Activated CD4-positive, alpha-beta T cell treated with anti-CD3 and anti-CD28 coated beads for 36 hours (primary cell): ENCODE measurements at places on chromosomes 6 and 20.

DNA sequence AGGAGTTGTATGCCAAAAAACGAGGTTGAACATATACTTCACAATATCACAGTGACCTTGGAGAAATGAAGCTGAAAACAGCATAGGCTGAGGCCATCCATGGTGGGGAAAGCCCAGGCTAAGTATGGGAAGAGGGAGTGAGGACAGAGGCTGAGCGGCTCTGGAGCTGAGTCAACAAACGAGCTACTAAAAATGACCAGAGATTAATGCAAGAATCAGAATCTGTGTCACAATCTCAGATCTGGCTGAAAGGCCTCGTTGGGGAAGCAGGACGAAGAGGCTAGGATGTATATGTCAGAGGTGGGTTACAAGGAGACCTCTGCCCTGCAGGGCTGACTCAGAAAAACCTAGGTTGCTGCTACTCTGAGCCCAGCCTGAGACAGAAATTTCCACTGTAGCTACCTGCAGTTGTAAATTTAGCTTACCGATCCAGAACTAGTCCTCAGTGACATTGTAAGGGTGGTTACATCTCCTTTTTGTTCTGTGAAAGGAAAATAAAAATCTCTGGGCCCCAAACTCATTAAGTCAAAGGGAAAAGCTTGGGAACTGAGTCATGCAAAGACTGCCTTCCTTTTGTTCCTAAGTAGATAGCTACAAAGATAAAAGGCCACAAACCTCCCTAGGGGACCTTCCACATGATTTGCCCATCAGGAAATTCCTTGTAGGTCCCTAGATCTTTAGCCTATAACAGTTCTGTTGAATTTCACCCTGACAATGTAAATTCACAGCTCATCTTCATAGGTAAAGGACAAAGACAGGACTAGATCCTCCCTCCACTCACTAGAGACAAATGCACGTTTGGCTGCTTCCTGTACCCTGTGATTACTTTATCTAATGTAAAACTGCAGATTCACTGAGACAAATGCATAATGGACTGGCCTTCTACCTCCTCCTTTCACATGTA, 8.5 kb upstream of the TUBB2A start:
- no peak for DNase-seq

DNA sequence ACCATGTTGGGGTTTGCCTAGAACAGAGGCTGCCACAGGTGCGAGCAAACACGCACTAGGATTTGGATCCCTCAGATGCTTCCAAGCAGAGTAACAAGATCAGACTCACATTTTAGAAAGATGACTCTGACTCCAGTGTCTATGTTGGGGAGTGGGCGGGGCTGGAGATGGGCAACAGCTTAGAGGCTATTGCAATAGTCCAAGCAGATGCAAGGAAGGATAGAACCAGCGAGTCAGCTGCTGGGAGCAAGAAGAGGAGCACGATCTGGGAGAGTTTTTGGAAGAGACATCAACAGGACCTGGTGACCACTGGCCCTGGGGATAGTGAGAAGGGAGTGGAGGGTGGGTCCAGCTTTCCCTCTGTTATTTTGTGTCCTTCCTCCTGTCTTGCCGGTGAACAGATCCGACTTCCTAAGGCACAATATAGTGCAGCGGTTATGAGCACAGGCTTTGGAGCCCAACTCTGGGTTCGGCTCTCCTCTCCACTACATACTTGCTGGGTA, 52.7 kb downstream of the FGD2 start:
- DNase-seq: no peak

DNA sequence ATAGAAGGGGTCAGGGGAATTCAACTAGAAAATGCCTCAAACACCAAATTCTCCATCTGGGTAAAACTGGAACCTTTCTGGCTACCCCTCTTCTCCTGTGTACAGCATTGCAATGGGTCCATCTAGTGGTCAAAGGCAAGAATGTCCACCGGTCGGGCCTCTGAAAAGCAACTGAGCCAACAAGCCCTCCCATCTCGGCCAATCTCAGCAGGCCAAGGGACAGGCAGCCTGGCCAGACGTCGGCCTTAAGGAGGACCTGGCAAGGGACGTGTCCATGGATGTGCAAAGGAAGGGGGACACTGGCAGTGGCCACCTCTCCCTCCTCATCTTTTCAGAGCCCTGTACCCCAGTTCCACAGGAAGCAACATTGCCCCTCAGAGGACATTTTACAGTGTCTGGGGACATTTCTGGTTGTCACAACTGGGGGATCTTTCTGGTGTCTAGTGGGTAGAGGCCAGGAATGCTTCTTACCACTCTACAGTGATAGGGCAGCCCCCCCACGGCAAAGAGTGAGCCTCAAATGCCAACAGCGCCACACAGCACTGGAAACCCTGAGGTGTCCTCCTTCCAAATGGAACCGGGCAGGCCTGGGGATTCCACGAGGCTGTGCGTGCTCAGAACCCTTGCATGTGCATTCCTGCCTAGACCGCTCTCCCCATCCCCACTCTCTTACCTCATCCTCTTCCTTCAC, 99.8 kb upstream of the FOXA2 start:
- peak; percentile 61 for DNase-seq

GRCh38 chr6:166618251-166618650, 8.8 kb downstream of the RPS6KA2 start:
- no peak for DNase-seq

DNA sequence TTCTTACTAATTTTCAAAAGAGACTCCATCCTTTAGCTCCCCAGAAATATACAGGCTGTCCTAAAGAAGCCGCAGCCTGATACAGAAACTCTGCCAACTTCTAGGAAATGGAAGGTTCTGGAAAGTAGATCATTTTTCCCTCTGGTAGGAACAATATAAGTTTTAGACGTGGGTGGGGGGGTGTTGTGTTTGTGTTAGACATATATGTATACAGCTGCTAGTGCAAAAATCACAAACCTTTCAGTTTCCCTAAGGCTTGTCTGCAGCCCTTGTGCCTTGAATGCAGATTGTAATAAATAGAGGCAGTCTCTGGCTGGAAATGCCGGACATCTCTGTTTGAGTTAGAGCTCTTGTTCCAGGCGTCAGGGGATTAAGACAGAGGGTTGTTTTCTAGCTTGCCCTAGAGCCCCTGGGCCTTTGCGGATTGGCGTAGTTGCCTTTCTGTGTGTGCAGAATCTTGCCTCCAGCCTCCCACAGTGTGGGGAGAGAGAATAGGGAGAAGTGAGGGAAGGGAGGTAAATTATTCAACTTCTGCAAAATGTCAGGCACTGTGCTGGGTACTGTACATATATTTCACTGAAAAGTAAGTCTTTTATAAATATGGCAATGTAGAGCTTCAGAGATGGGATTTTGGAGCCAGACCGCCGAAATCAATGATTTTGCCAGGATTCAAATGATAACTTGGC, 269.7 kb downstream of the PRL start:
- DNase-seq: no peak

GRCh38 chr6:85460921-85461797, 11.3 kb downstream of the NT5E start:
- DNase-seq: peak; percentile 66

GRCh38 chr6:33630014-33630413, 8.9 kb downstream of the ITPR3 start:
- DNase-seq: peak; percentile 59

GRCh38 chr6:169950558-169950957, 199.1 kb downstream of the ERMARD start:
- peak; percentile 62 for DNase-seq

- no peak for DNase-seq
Observed at GRCh38 chr6:81384921-81385320, 367.6 kb downstream of the TENT5A start.

DNA sequence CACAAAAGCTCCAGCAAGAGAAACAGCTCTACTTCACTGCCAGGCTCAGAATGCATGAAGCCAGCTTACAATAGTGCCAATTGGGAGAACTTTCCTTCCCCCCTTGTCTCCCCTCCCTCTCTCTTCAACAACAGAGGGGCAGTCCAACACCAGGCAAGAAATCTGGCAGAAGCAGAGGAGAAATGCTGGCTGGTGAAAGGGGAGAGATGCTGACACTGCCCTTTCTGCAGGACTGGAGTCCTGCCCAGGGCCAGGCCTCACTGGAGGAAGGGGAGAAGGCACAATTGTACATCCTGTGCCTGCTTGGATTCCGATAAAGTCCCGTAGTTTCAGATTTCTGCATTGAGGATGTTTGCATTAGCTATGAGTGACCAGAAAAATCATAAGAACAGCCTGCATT, 148.6 kb downstream of the LRRC1 start:
- no peak for DNase-seq

GRCh38 chr6:119350952-119351372, 1.4 kb upstream of the MAN1A1 start:
- DNase-seq: no peak

DNA sequence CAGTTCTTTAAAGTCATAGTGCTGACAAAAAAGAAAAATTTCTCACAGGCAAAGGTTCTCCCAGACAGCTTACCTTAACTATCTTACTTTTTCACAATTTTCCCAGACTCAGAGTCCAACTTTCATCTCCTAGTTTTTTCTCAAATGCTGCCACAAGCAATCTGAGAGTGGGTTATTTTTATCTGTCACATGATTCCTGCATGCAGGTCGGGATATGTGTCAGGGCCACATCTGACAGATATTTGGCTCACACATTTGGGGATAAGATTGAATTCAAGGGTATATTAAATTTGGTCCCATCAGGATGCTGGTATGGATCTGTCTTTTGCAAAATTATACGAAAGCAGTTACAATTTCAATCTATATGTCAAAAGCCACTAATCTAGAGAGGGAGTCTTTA, 50.1 kb upstream of the SMIM29 start:
- no peak for DNase-seq

DNA sequence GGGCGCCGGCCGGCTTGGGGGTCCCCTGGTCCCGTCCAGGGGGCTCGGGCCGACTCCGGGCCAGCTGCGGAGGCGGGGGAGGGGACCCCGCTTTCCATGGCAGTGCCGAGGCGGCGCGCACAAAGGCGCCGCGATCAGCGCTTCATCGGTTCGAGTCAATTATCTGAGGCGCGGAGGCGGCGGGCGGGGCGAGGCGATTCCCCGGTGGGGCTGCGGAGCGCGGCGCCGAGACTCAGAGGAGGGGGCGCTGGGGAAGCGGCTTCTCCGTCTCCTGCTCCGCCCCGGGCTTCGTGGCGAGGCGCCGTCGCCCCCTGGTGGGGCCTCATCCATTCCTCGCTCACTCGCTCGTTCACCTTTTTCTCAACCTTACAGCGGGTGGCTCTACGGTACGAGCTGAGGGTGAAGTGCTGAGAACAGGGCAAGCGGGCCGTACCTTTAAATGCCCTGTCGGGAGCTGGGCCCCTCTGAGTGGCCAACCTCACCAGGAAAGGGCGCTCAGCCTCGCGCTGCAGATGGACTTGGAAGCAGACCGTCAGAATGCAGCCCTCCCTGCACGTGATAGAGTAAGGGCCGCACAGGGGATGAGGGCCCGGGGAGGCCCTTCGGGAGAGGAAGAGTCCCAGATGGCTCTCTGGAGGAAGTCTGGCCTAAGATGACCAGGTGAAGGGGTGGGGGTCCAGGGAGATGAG, 39.9 kb downstream of the SLC52A3 start:
- peak; percentile 80 for DNase-seq

GRCh38 chr6:15339081-15339480, 93.2 kb downstream of the JARID2 start:
- DNase-seq: no peak

- peak; percentile 42 for DNase-seq
Observed at GRCh38 chr20:63284083-63284440, 8.9 kb upstream of the COL20A1 start.

GRCh38 chr6:149147938-149148718, 169.4 kb upstream of the TAB2 start:
- no peak for DNase-seq

DNA sequence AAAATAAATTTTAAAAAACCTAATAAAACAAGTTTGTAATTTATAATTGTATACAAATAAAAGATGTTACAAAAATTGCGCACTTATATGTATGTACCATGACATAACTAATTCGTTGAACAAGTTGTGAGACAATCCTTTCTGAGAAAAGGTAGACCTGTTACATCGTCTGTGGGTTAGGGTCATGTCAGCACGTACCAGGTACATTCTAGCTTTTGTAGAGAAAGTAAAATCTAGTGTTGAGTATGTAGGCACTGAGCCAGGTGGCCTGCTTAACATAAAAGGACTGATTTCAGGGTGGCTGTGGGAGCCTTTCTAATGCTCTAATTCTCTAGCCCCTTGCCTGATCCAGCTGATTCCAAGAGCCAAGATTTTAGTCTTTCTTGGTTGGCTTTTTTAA, 10.4 kb downstream of the RPL7L1 start:
- DNase-seq: peak; percentile 41

GRCh38 chr6:93210908-93211307, 208.5 kb downstream of the EPHA7 start:
- no peak for DNase-seq

- DNase-seq: no peak
Observed at GRCh38 chr6:25181923-25182322, 97.3 kb upstream of the CARMIL1 start.

- no peak for DNase-seq
Observed at GRCh38 chr6:127459231-127459641, at the start of gene KIAA0408. Gene KIAA0408 (minus strand): TSS chr6:127459389. CDS start chr6:127453981, 5,408 bp downstream.

- no peak for DNase-seq
Observed at GRCh38 chr6:69180361-69181067, 545.4 kb downstream of the ADGRB3 start.

GRCh38 chr20:38566036-38566598, 14.9 kb upstream of the ADIG start:
- no peak for DNase-seq

- no peak for DNase-seq
Observed at GRCh38 chr6:118394106-118394505, 154.0 kb upstream of the PLN start.

GRCh38 chr20:25017257-25017803, 24.8 kb upstream of the APMAP start:
- no peak for DNase-seq

DNA sequence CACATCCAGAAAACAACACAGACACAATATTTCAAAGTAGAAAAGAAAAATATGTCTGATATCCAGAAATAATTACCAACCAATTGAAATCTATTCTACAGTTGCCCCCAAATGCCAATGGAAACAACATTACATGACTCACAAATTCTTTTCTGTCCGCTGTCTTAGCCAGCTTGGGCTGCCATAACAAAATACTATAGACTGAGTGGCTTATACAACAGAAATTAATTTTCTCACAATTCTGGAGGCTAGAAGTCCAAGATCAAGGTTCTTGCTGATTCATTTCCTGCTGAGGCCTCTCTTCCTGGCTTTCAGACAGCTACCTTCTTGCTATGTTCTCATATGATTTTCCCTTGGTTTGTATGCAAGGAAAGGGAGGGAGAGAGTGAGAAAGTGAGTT, 698.1 kb downstream of the DHX35 start:
- DNase-seq: no peak

GRCh38 chr6:121686611-121687023, 251.2 kb downstream of the GJA1 start:
- DNase-seq: peak; percentile 42
